ENCODE measurements at places on chromosomes 2 and 18.

DNA sequence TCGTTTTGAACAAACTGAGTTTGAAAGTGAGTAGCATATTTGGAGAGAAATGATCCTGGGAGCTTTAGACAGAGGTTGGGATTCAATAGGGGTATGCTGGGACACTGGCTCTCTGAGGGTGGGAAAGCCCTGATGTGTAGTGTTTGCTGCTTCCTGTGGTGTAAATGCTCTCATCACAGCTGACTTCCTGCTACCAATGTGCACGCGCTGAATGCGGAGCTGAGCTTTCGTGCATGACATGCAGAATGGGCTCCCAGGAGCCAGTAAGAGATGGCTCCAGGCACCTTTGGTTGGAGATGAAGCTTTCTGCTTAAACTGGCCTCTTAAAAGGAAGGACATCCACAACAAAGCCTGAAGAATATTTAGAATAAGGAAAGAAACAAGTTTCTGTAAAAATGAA, 224.1 kb upstream of the CCDC150 start:
- no peak for ATAC-seq

DNA sequence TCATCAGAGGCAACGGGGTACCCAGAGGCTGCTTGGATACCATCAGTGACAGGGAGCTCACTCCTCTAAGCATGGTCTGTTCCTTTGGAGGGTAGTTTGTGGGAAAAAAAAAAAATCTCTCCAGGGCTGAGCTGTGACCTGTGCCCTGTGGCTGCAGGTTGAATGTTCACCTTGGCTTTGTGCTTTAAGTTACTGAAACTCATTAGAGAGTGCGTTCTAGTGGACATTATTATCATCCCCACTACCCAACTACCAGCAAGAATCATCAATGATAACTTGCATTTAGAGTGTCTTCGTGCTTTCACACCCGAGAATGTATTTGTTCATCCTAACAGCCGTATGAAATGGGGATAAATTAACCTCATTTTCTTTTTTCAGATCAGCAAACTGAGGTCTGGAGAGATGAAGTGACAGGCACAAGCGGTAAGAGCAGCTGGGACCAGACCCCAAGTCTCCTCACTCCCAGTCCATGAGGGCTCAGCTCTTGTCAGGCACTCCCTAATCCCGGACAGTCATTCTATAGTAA, 157.5 kb upstream of the MYCN start:
- no peak for ATAC-seq

- peak; percentile 67 for ATAC-seq
These were observed 777 bp downstream of the MOCOS start for GRCh38 chr18:36187826-36188721.

DNA sequence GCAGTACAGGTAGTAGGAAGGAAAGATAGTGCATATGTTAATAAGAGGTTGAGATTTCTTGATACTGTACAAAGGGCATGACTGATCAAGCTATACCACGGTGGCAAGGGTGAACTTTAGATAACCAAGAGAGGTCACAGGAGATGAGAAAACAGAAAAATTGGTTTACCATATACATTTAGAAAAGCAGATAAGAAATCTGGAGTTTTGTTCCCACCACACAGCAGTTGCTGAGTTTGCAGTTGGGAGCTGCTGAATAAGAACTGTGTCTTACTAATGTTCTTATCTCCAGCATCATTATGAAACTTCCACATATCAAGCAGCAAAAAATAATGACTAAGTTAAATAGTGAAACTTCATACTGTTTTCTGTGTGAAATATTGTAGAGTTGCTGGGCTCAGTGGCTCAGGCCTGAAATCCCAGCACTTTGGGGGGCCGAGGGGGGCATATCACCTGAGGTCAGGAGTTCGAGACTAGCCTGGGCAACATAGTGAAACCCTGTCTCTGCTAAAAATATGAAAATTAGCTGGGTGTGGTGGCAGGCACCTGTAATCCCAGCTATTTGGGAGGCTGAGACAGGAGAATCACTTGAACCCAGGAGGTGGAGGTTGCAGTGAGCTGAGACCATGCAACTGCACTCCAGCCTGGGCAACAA, 12.0 kb upstream of the IMPACT start:
- no peak for ATAC-seq

DNA sequence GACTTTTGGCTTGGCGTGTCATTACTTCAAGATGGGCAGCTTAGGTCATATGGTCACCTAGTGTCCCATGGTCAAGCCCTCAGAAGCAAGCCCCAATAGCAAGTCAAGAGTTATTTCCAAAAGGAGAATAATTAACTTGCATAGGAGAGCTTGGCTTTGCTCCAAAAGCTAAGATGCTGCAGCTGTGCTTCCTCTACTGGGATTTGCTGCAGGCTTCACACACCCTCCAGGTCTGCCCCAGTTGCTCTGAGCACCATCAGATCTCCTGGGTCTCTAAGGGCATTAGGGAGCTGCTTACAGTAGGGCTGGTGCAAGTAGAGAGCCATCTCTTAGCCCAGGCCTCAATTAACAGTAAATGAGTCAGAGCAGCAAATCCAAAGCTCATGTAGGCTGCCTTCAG, 46.6 kb downstream of the THUMPD2 start:
- ATAC-seq, result no peak

- peak; percentile 28 for ATAC-seq
These were observed 670 bp upstream of the MOCOS start for GRCh38 chr18:36186461-36187192.

GRCh38 chr2:177639262-177639914, 246.8 kb downstream of the AGPS start:
- ATAC-seq, result no peak

- peak; percentile 47 for ATAC-seq
These were observed 143.5 kb upstream of the NCK2 start for GRCh38 chr2:105600949-105601794.

- ATAC-seq, result no peak
These were observed 25.5 kb upstream of the SLC1A4 start for GRCh38 chr2:64963719-64964118.

DNA sequence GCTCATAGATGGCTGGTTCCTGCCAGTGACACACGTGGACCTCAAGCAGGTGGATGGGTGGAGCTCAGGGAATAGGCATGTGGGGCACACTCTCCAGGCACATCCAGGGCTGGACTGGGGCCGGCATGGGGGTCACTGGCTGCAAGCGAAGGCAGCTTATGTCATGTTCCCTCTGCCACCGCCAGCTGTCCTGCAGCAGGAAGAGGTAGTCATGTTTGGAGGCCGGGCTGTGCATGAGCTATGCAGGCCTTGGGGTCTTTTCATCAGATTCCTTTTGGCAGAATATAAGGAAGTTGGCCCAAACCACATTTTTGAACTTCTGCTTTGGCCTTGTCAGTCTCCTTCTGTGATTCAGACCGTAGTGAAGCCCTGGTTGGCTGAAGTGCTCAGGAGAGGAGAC, 61.5 kb downstream of the AGAP1 start:
- ATAC-seq, result no peak

- ATAC-seq, result peak; percentile 92
These were observed 15.6 kb upstream of the RMND5A start for GRCh38 chr2:86704459-86704971.

- no peak for ATAC-seq
These were observed 107.2 kb downstream of the ZEB2 start for GRCh38 chr2:144412709-144413108.

- ATAC-seq, result no peak
These were observed 8.7 kb upstream of the GPR17 start for GRCh38 chr2:127637236-127637630.

DNA sequence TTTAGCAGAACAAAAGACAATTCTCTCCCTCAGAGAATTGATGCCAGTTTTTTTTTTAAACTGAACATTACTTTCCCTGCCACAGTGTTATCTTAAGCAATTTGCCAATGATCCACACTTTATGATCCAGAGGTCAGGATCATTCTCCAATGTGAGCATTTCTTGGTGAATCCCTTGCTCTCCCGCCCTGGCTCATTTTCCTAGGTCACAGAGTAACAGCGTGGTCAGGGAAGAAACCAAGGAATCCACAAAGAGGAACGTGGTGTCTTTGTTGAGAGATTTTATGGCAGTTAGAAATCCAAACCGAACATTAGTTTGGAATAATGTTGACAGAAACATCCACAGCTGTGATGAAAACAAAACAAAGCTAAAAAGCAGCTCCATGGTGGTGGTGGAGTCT, 250.3 kb downstream of the TTC32 start:
- no peak for ATAC-seq

GRCh38 chr2:10451819-10452218, 3.7 kb upstream of the ODC1 start:
- no peak for ATAC-seq

DNA sequence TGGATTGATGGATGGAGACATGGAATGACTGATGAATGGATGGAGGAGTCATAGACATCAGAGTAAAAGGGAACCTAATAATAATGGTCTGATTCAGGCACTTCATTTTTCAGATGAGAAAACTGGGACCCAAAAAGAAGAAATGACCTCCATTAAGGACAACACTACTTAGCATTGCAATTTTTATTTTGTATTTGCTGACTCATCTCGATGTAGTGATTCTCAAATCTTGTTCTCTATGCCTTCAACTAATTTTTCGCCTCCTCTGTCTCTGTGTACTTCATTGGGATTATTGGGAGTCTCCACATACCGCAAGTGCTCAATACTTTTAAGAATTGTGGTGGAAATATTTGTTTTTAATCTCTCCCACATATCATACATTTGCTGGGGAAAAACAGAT, 446.2 kb upstream of the FSHR start:
- ATAC-seq, result no peak

DNA sequence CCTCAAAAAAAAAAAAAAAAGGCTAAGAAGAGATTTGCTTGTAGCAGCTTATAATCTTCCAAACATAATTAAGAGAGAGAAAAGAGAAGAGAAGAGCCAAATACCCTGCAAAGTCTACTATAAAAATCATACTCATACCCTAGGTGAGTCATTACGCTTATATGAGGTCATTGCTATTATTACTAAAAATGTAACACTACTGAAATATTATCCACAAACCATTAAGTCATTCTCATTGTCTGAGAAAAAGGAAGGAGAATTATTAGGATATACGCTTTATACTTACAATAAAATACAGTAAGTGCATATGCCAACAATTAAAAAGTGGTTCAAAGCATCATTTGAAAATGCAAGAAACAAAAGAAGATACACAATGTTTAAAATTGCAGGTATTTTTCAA, 66.5 kb downstream of the COLEC12 start:
- no peak for ATAC-seq

- ATAC-seq, result peak; percentile 55
These were observed 7.4 kb downstream of the DLX2 start for GRCh38 chr2:172095146-172095904.

DNA sequence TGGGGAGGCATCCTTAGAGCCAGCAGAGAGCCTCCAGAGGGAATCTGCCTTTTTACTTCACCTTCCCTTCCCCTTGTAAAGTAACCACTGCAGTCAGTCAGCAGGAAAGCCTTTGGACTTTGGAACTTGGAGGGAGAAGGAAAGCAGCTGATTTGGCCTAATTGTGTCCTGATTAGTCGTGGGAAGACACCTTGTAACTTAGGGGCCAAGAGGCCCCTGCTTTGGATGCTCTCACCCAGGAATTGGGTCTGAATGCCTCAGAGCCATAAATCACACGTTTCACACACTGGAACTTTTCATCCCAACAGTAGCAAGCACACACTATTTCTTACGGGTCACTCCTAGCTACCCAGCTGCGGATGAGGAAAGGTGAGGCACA, 81.0 kb upstream of the PPM1B start:
- no peak for ATAC-seq

DNA sequence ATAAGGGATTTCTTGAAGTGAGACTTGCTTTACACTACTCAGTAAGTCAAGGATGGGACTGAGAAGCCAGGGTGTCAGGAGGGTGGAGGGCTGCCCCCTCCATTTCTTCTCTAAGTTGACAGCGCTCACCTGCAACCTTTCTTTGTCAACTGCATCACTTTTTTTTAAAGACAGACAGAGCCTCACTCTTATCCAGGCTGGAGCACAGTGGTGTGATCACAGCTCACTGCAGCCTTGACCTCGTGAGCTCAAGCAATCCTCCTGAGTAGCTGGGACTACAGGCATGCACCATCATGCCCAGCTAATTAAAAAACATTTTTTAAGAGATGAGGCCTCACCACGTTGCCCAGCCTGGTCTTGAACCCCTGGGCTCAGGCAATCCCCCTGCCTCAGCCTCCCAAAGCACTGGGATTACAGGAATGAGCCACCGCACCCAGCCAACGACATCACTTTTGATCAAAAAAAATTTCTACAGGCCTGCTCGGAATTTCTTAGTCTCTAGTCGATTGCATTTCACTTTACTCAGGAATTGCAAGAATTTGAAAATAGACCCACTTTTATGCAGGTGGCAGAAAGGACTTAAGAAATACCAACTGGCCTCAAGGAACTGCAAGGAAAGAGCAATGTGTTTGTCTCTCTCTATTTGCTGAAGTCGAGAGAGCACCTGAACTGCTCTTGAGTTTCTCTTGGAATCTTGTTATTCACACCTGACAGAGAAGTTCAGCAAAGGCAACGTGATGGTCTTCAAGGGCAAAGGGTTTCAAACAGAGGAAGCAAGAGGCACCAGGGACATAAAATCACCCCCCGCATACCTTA, 101.4 kb downstream of the MYOM1 start:
- ATAC-seq, result no peak

DNA sequence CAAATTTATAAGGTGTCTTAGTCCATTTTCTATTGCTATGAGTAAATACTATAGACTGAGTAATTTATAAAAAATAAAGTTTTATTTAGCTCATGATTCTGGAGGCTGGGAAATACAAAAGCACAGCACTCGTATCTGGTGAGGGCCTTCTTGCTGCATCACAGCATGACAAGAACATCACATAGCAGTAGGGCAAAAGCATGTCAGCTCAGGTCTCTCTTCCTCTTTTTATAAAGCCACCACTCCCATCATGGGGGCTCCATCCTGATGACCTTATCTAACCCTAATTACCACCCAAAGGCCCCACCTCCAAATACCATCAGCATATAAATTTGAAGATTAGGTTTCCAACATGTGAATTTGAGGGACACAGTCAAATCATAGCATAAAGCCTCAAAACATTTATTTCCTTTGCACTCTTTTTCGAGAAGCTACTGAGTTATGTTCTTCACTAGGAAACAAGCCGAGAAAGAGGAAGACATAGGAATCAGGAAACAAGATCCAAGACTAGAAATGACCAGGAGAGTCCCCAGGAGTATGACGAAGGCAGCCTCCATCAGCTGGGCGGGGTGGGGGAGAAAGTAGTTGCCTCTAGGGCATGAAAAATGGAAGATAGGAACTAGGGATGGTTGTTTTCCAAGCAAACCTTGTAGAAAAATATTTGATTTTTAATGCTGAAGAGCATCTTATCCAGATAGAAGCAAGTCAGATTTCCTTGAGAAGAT, 24.1 kb upstream of the NABP1 start:
- ATAC-seq, result no peak

GRCh38 chr2:74008761-74009395, 24.2 kb downstream of the TET3 start:
- ATAC-seq, result no peak

DNA sequence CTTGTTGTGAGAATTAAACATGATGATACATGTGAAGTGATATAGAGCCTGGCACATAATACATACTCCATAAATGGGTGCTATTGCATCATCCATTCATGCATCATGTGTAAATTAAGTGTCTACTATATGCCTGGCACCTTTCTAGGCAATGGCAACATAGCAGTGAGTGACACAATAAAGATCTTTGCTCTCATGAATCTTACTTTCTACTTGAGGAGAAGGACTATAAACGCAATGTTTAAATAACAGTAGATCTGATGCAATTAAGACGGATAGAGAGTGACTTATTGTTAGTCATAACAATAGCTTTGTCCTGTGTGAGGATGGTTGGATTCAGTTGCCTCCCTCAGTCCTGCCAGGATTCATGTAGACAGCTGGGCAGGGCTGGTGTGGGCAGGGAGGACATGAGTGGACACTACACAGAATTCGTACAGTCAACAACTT, 88.4 kb upstream of the NPAS2 start:
- ATAC-seq, result no peak

GRCh38 chr2:24744356-24744755, 48.8 kb downstream of the PTRHD1 start:
- no peak for ATAC-seq
